ENCODE measurements at places on chromosomes 11 and 22. TPM values are rescaled to one million over a fixed set of nuclear protein-coding genes. Genes with fewer than 3 reads are reported as not detected.

PANX3 gene
- not detected for polyA plus RNA-seq

TYMP gene
- polyA plus RNA-seq: 6.7 TPM

TCF20 gene
- 10.3 TPM for polyA plus RNA-seq

CEP126 gene
- polyA plus RNA-seq: 2.8 TPM

APOA5 gene
- polyA plus RNA-seq: not detected

CELSR1 gene
- polyA plus RNA-seq: 7.6 TPM

OR2D2 gene
- not detected for polyA plus RNA-seq

CXCR5 gene
- not detected for polyA plus RNA-seq

BTG4 gene
- polyA plus RNA-seq: not detected

LARGE2 gene
- polyA plus RNA-seq: 0.44 TPM

FGF4 gene
- 8.1 TPM for polyA plus RNA-seq

OR51E2 gene
- polyA plus RNA-seq: 0.76 TPM

OR8D1 gene
- polyA plus RNA-seq: not detected

C1QTNF5 gene
- 27.6 TPM for polyA plus RNA-seq
